ENCODE measurements at places on chromosomes 3 and 15. TPM values are rescaled to one million over a fixed set of nuclear protein-coding genes. Genes with fewer than 3 reads are reported as not detected.

Gene KBTBD8
- 1.4 TPM for total RNA-seq

- no peaks in the 10 kb centered on the region for H3K27me3 ChIP-seq
- H3K36me3 ChIP-seq, result no peaks in the 10 kb centered on the region
- DNase-seq, result no peak
Observed at GRCh38 chr3:171385086-171385485, 75.1 kb downstream of the TNIK start.

- no peak overlapping the region for H3K27ac ChIP-seq
- H3K27me3 ChIP-seq, result no peaks in the 10 kb centered on the region
- H3K36me3 ChIP-seq, result peaks cover 47% of the 10 kb centered on the region
- no peak for DNase-seq
- no peak overlapping the region for H3K4me3 ChIP-seq
Observed at GRCh38 chr15:100147828-100148227, 193.9 kb downstream of the ADAMTS17 start.

DNA sequence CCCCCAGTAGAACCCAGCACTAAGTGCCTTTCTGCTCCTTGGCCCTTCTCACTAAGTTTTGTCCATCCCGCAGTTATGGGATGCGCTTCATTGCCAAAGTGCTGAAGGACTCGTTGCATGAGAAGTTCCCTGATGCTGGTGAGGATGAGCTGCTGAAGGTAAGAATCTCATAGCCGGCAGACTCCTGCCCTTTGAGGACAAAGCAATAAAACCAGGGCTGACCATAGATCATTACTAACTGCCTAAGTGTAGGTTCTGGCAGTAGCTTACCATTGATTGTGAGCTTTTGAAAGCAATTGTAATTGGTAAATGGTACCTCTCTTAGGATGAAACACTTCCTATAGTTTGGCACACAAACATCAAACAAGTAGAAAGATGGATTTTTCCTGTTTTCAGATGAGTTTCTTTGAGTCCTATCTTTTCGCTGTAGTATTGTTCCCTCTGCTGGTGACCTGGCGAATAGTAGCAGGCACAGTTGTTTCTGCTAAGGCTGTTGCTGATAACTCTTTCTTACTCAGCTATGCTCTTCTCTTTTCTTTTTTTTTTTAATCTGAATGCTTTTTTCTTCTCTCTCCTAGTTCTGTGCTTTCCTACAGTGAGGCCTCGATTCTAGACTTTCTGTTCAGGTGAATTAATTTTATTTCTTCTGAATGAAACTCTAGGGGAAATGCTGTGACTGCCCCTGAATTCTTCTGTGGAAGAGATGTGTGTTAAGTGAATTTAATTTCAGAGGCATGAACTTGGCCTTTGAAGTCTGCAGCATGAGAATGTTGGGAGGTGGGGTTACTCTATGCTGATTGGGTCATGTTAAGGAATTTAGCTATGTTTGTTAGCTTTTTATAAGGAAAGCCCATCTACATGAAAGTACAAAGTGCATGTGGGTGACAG, 47.4 kb upstream of the CRTC3 start:
- DNase-seq, result no peak
- H3K27ac ChIP-seq, result peak overlapping the region; percentile 57
- no peaks in the 10 kb centered on the region for H3K27me3 ChIP-seq
- peaks cover 30% of the 10 kb centered on the region for H3K4me1 ChIP-seq
- no peak overlapping the region for H3K4me3 ChIP-seq

- no peak for DNase-seq
- no peaks in the 10 kb centered on the region for H3K4me1 ChIP-seq
- H3K4me3 ChIP-seq, result no peak overlapping the region
- H3K36me3 ChIP-seq, result peaks cover 4% of the 10 kb centered on the region
- H3K27me3 ChIP-seq, result no peaks in the 10 kb centered on the region
Observed at GRCh38 chr15:87269566-87269965, 987.0 kb downstream of the NTRK3 start.

- H3K4me3 ChIP-seq, result no peak overlapping the region
- no peak overlapping the region for H3K27ac ChIP-seq
- no peaks in the 10 kb centered on the region for H3K27me3 ChIP-seq
- no peaks in the 10 kb centered on the region for H3K4me1 ChIP-seq
Observed at GRCh38 chr15:47903368-47903767, 186.1 kb downstream of the SEMA6D start.

GRCh38 chr15:56411122-56411749, 46.0 kb downstream of the TEX9 start:
- no peak overlapping the region for H3K4me3 ChIP-seq
- no peaks in the 10 kb centered on the region for H3K27me3 ChIP-seq
- peaks cover 24% of the 10 kb centered on the region for H3K36me3 ChIP-seq

DNA sequence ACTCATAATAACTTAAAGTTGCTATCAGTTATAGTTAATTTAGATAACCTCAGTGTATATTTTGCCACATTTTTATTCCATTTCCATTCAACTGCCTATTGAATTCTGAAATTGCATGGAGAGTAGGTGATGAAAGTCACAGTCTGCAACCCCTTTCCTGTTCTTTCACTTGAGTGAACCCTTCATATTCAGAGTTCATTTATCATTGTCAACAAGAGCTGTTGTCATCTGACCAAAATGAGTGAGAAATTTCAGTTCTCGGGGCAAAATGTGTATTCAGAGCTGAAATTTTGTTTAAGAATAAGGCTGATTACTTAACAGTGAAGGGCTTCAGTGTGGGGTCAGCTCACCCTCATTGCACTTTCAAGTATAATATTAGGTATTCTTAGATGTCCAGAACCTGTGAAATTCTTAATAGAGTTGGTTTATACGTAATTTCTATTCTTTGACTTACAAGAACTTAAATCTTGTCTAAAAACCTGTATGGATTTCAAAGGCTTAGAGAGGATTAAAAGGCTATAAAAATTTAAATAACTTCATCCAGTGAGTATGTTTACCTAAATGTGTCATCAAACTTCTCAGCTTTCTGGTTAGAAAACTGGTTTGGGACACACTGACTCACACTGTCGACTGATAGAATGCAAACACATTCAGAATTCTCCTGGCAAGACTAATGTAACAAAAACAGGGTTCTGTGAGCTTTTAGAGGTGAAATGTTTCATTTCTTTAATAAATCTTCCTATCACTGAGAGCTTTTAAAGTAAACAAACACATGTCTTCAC, 92.2 kb downstream of the CMSS1 start:
- H3K27me3 ChIP-seq, result no peaks in the 10 kb centered on the region
- no peak overlapping the region for H3K27ac ChIP-seq
- no peak for DNase-seq
- H3K4me3 ChIP-seq, result no peak overlapping the region

GRCh38 chr3:109784285-109784684, 446.9 kb upstream of the DPPA4 start:
- DNase-seq, result no peak
- H3K36me3 ChIP-seq, result peaks cover 2% of the 10 kb centered on the region
- H3K4me1 ChIP-seq, result peaks cover 3% of the 10 kb centered on the region
- H3K27ac ChIP-seq, result no peak overlapping the region
- H3K4me3 ChIP-seq, result no peak overlapping the region
- peaks cover 2% of the 10 kb centered on the region for H3K27me3 ChIP-seq

Measured in mesothelial cell of epicardium (in vitro differentiated cells).